ENCODE measurements at places on chromosomes 3 and 15. TPM values are rescaled to one million over a fixed set of nuclear protein-coding genes. Genes with fewer than 3 reads are reported as not detected.

Gene CYP1A2
- not detected for total RNA-seq

Gene GNAT1
- total RNA-seq: not detected

Gene ZNF717
- total RNA-seq: 45.1 TPM

Gene TMCO5A
- not detected for total RNA-seq

Gene GP9
- not detected for total RNA-seq

Gene CACNA1D
- total RNA-seq: 49.8 TPM

Gene BNC1
- not detected for total RNA-seq

Gene FAM219B
- total RNA-seq: 89.2 TPM

Gene ADIPOQ
- not detected for total RNA-seq

Gene HTR3D
- total RNA-seq: not detected

Gene WDR93
- total RNA-seq: 0.63 TPM

Gene COL6A5
- not detected for total RNA-seq

Gene SLCO2A1
- 0.31 TPM for total RNA-seq

Gene LARP6
- 17.5 TPM for total RNA-seq

Gene HIGD2B
- not detected for total RNA-seq

Gene SLC25A36
- total RNA-seq: 266 TPM

Gene STX19
- total RNA-seq: not detected

Gene DAPK2
- 7.2 TPM for total RNA-seq

Gene EXD1
- total RNA-seq: 0.63 TPM

Gene DCLK3
- total RNA-seq: 10.3 TPM

Gene PDCD10
- 70.7 TPM for total RNA-seq

Gene ZNF592
- 14.4 TPM for total RNA-seq

Gene LMAN1L
- total RNA-seq: not detected

Gene SERINC4
- total RNA-seq: not detected

Gene PLIN1
- total RNA-seq: 0.31 TPM

Gene EXOSC7
- 36.6 TPM for total RNA-seq

Gene MESP1
- 2.2 TPM for total RNA-seq

Gene AGBL1
- 2.5 TPM for total RNA-seq

Gene SLC24A5
- not detected for total RNA-seq

Gene ISLR
- total RNA-seq: 1.6 TPM

Gene RGMA
- total RNA-seq: 16.6 TPM

Gene SLC51B
- total RNA-seq: not detected

Gene CALML4
- total RNA-seq: 8.1 TPM

Gene BCL6
- 65.4 TPM for total RNA-seq

Gene RHOA
- 111 TPM for total RNA-seq

Gene FILIP1L
- total RNA-seq: 1.3 TPM

Gene ADAMTSL3
- 40.4 TPM for total RNA-seq

Gene SUSD5
- 2.5 TPM for total RNA-seq

Gene CCDC9B
- total RNA-seq: 4.4 TPM

Gene GOLGA8G
- not detected for total RNA-seq

Gene MED12L
- total RNA-seq: 21.0 TPM

Gene ITGB5
- 19.7 TPM for total RNA-seq

Gene CCR9
- total RNA-seq: not detected

Gene MB21D2
- 44.8 TPM for total RNA-seq

Gene CCR5
- not detected for total RNA-seq

Gene GNL3
- total RNA-seq: 76.1 TPM

Gene VEPH1
- total RNA-seq: 15.7 TPM

Gene ST3GAL6
- total RNA-seq: 25.7 TPM

Gene PLA2G4F
- not detected for total RNA-seq

Gene ATP13A5
- total RNA-seq: 0.63 TPM

Gene CLEC3B
- 14.7 TPM for total RNA-seq

Gene CKMT1B
- total RNA-seq: 11.9 TPM

Gene GP5
- not detected for total RNA-seq

Gene PIF1
- total RNA-seq: 3.8 TPM

Gene TRPC1
- total RNA-seq: 113 TPM

Gene TMC3
- total RNA-seq: 0.31 TPM

Gene DUOX2
- not detected for total RNA-seq

Gene SLC9C1
- not detected for total RNA-seq

Gene GOLGA8J
- total RNA-seq: not detected

Gene CLSTN2
- total RNA-seq: 33.2 TPM

Data from parietal lobe (tissue), 2 donors.